ENCODE measurements at places on chromosomes 4 and X. TPM values are rescaled to one million over a fixed set of nuclear protein-coding genes. Genes with fewer than 3 reads are reported as not detected.

The NUDT9 gene
- total RNA-seq = 26.6 TPM

The PPP2R2C gene
- total RNA-seq = 1.1 TPM

The CORIN gene
- total RNA-seq = 0.61 TPM

The UBQLN2 gene
- 23.5 TPM for total RNA-seq

The PRR32 gene
- not detected for total RNA-seq

The SHOX gene
- total RNA-seq = 0.10 TPM

The MPP1 gene
- 85.1 TPM for total RNA-seq

DNA sequence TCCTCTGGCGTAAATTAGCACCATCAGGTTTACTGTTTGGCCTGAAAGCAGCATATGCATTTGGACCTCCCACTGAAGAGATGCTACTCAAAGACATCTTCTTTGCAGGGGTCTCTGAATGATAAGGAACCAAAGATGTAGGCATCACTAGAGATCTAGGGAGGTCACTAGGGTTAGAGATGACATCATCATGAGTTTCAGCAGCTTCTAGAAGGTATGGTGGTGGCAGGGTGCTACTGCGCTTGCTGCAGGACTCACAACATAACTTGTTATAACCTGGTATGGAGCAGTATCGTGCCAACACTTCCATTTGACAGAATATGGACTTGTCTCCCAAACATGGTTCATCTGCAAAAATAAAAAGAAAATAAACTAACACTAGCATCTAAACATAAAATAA lies 251.6 kb downstream of the NPFFR2 start:
- no peak for DNase-seq

- no peak for DNase-seq
Observed at GRCh38 chr4:138996090-138996489, 19.5 kb upstream of the NOCT start.

GRCh38 chr4:152106781-152107321 lies 346.0 kb upstream of the GATB start:
- DNase-seq = no peak

GRCh38 chrX:153423652-153424051 lies 12.4 kb downstream of the ZFP92 start:
- DNase-seq = no peak

DNA sequence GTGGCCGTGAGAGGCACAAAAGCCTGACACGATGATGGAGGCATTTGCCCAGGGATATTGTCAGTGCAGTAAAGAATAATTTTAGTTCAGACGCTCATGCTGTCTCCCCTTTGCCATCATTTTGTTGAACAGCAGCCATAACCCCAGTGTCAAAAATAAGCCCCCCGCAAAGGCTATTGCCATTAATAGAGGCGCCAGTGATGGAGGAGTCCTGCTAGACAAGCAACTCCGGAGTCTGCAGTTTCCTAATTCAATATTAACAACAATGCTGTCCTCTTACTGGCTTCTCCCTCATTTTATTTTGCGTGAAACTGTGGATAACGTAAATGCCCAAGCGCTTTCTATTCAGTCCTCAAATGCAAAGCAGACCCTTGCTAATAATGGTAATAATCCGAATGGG lies 603 bp upstream of the SMS start:
- no peak for DNase-seq

- DNase-seq = no peak
Observed at GRCh38 chr4:186137196-186137794, 32.8 kb downstream of the FAM149A start.

DNA sequence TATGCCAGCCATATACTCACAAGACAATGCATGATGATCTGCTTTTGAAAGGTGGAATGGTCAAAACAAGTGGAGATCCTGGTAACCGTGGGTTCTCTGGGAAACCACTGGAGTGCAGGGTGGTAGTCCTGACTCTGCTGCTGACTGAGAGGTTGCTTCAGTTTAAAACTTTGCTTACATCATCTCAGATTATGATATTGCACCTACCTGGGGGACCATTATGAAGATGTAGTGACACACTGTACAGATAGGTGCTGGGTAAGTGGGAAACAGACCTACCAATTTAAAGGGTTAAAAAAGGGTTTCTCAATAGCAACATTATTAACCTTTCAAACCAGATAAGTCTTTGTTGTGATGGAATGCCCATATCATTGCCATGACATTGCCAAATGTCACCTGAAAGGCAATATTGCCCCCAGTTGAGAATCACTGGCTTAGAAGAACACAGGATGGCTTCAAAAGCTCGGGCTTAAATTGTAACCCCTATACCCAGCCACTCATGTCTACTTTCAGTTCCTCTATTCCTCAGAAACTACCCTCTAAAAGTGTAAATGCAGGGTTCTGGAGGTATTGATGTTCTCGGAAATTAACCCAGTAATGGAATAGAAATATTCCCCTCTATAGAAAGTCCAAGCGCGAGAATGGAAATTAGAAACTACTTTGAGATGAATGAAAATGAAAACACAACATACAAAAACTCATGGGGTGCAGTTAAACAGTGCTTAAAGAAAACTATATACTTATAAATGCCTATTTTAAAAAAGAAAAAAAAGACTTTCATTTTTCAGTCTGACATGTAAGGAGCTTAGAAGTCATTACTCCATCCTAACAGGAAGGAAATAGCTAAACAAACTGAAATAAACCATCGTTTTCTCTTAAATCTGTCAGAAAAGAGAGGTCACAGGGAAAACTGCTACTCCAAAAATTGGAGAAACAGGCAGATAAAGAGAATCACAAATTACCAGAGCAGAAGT lies 65.8 kb downstream of the ARHGEF6 start:
- DNase-seq = no peak

DNA sequence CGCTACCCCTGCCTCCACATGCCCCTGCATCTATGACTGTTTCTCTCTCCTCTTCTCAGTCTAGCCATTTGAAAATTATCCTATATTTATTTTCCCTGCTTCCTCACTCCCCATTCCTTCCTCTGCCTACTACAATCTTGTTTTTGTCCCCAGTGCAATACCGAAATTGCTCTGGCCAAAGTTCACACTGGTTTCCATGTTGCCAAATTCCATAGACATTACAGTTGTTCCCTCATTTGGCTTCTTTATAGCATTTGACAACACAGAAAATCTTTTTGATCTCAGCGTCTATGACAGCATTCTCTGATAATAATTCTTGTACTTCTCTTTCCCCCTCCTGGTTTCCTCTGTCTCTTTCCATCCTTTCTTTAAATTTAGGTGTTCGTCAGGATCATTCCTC lies 99.4 kb downstream of the GPR82 start:
- no peak for DNase-seq

- DNase-seq = no peak
Observed at GRCh38 chrX:149198980-149199732, 305.9 kb downstream of the IDS start.

- no peak for DNase-seq
Observed at GRCh38 chr4:44740201-44740600, 13.8 kb upstream of the GNPDA2 start.

DNA sequence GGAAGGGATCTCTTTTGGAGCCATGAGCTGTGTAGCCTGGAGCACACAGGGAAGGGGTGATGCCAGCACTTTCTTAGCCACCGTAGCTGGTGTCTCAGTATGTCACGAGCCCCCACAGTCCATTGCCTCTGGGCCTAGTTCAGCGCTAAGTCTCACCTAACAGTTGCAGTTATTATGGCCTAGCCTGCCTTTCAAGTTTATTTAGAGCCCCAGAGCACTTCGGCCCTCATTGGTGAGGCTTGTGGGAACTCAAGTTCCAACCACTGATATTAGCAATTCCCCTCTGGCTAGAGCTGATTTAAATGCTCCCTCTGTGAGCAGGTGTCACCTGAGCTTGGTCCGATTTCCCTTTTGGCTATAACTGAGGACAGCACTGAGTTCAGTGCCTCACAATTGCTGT lies 388.4 kb upstream of the MAOA start:
- DNase-seq = no peak

GRCh38 chr4:15648600-15648999 lies 6.6 kb downstream of the FBXL5 start:
- no peak for DNase-seq

- DNase-seq = no peak
Observed at GRCh38 chrX:867966-868647, 237.5 kb downstream of the SHOX start.

DNA sequence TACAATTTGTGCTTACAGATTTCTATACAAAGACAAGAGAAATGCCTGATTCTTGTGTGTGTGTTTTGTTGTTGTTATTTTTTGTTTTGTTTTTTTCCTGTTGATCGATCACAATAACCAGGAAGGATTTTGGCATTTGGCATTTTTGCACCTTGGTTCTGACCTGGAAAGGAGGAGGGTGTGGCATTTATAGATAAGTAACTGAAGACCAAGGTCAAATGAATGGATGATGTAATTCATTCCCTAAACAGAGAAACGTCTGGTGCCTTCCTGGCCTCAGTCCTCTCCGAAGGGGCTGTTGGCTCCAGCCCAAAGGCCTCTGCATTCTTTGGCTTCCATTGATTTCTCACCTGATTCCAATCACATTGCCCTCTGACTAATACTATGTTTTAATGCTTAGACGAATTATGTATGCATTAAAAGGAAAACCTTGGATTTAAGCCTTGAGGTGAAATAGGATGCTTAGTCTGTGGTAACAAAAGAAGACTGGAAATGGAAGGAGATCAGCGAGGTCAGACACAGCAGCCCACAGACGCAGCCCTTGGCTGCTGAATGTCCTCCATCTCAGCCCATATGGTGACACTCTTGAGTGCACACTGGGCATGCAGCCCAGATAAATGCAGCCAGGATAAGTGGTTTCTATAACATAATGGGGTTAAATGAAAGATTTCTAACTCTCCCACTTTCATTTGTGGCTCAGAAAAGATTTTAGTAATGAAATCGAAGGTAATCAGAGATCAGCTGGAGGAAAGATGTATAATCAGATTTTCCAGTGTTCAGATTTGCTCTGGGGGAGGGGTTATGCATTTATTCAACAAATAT lies 60.5 kb upstream of the TRIM2 start:
- DNase-seq = no peak
